ENCODE measurements at places on chromosomes 3 and 15.

DNA sequence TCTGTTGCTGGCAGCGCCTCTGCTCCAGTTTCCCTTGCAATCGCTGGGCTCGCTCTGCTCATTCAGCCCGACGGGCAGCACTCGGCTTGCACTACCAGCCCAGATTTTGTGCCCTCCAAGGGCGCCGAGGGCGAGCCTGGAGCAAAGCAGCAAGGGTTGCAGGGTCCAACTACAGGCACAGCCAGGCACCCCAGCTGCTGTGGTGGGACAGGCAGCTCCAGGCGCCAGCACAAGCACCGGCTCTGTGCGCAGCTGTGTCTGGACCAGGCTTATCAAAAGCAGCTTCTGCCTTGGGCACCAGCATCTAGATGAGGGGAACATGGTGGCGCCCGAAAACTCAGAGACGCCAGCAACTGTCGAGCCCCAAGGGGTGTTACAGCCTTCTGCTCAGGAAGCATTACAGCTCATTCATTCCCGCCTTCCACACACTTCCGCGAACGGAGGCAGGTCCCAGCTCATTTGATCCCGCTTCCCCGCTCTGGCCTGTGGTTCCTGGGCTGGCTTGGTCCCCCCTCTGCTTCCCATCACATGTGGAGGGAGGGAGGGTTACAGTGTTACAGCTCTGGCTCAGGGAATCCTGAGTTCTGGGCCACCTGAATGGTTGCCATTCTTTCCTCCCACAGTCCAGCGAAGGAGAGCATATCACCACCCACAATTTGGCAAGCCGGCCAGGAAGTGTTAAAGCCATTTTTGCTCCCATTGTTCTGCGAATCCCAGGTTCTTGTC lies 409.9 kb upstream of the ALCAM start:
- no peak for DNase-seq

- no peak for DNase-seq
Observed at GRCh38 chr15:38216763-38217162, 35.9 kb upstream of the SPRED1 start.

- no peak for DNase-seq
Observed at GRCh38 chr15:70219966-70220365, 122.2 kb upstream of the TLE3 start.

DNA sequence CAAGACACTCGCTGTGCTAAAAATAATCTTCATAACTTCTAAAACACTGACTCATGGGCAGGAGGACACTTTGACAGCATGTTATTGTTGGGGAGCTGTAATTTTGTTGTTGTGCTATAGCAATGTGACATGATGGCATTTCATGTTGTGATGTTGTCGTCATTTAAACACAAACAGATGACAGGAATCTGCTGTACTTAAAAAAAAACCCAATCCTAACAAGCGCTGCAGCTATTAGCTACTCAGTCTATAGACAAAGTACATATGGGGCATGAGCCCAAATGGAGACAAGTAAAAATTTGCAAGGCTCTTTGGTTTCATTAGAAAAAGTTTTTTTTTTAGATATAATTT lies 828 bp upstream of the ATOSA start:
- no peak for DNase-seq

Measured in activated naive CD4-positive, alpha-beta T cell treated with anti-CD3 and anti-CD28 coated beads, Interleukin-2, amount 50 U/mL, for 72 hours (primary cell).